Stimulated activated CD4-positive, alpha-beta T cell treated with anti-CD3 and anti-CD28 coated beads, Interleukin-4, amount 100 ng/mL, for 24 hours (primary cell): ENCODE measurements at places on chromosomes 16 and 17.
A peak's percentile ranks its signal among the peaks of the same experiment; 100 is the strongest.

- peak; percentile 31 for DNase-seq
Observed at GRCh38 chr17:7932483-7932891, 481 bp downstream of the CNTROB start.

- no peak for DNase-seq
Observed at GRCh38 chr16:65105171-65105570, 16.7 kb downstream of the CDH11 start.

GRCh38 chr16:20846030-20846429 lies 39.7 kb downstream of the REXO5 start:
- no peak for DNase-seq

- no peak for DNase-seq
Observed at GRCh38 chr16:75660321-75660720, 12.7 kb downstream of the TERF2IP start.
